Coronary artery (tissue), 2 donors: ENCODE measurements at places on chromosomes 13 and 19.

GRCh38 chr13:40346592-40346991 is 319.8 kb downstream of the FOXO1 start:
- DNase-seq: no peak

DNA sequence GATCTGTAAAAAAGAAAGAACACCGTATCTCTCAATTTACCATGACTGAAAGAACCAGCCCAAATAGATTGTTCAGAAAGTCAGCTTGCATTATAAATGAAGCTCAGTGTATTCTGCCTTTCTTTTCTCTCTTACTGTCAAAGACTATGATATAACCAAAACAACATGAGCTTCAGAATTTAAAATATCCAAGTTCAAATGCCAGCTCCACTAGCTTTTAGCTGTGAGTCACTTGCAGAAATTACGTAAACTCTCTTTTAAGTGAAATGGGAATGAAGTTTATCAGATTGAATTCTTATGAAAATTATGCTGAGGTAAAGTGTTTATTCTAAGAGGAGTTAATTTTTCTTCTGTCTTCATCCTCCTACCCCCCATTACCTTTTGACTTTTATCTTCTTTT is 20.0 kb upstream of the POSTN start:
- no peak for DNase-seq

GRCh38 chr19:50329146-50329925 is at the start of gene KCNC3:
Gene KCNC3 (minus strand): TSS chr19:50329377. CDS start chr19:50329082, 295 bp downstream.
- DNase-seq: peak; percentile 96

- DNase-seq: no peak
These were observed 3.1 kb upstream of the NEK3 start for GRCh38 chr13:52162279-52163101.

DNA sequence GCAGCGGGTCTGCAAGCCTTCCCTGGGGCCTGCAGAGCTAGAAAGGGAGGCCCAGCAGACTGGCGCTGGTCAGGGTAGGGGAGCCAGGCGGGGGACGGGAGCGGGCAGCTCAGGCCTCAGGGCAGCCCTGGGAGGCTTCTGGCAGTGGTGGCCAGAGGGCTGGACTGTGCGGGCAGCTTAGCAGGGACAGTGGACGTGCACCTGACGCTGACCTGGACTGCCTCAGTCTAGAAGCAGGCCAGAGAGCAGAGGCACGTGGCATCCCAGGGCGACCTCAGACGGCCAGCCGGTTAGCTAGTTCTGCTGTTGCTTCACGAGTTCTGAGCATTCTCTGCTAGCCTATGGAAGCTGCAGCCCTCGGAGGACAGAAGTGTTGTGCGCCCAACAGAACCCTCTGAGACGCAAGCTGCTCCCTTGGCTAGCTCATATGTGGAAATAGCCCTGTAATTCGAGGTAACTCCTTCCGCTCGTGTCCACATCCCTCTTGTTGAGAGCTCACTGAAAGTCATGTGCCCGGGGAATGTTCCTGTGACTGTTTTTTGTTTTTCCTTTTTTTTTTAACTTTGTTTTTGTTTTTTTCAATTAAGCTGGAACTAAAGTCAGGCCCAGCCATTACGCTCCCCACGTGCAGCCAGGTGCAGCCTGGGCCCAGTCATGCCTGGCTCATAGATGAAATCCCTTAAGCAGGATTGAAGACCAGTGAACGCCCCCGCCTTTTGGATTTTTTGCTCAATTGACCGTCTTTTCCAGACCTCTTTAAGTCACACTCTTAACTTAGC is 1.9 kb upstream of the FAM174C start:
- no peak for DNase-seq

DNA sequence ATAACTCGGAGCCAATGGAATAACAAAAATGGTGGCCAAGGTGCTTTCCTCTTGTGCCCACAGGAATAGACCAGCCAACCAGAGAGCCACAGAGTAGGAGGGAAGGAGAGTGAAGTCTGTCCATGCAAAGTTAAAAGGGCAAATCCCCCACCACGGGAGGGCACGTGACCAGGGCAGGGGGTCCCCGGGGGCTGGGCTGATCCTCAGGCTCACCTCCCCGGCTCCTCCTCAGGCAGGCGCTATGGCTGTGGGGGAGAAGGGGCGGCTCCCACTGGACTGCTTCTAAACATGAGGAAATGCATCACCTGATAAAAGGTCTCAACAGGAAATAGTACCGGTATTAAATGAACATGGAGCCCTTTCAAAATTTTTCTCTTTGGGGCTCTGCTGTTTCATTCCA is 73.2 kb upstream of the SLC15A1 start:
- DNase-seq: no peak

- no peak for DNase-seq
These were observed 8.1 kb downstream of the MRPL4 start for GRCh38 chr19:10260141-10260584.

GRCh38 chr19:3607303-3608078 is 816 bp upstream of the TBXA2R start:
- no peak for DNase-seq

DNA sequence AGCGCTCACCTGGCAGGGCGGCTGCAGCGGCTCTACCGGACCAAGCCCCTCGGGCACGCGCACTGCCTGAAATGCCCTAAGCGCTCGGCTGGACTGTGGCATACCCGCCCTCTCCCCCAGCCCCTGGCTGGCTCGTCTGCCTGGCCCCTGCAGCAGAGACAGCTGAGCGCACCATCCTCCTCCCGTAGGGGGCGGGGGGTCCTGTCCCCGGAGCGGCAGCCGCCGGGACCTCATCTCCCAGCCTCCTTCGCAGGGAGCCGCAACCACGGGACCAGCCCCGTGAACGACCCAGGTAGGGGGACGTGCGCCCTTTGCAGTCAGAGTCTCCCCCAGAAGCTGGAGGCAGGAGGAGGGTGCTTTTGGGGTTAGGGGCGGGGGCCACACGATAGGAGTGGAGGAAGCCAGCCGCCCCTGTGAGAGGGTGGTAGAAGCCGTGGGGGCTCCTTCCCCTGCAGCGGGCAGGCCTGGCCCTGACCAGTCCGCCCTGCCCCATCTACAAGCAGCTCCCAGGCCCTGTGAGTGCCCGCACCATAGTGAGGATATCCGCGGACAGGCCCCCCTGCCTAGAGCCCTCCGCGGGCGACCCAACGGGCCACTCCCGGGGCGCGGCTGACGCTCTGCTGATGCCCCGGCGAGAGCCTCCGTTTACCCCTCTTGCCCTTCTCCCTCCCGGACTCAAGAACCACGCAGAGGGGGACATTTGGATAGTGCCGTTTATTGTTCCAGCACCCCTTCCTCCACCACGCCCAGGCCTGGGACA is 34.2 kb downstream of the ZNF787 start:
- no peak for DNase-seq

DNA sequence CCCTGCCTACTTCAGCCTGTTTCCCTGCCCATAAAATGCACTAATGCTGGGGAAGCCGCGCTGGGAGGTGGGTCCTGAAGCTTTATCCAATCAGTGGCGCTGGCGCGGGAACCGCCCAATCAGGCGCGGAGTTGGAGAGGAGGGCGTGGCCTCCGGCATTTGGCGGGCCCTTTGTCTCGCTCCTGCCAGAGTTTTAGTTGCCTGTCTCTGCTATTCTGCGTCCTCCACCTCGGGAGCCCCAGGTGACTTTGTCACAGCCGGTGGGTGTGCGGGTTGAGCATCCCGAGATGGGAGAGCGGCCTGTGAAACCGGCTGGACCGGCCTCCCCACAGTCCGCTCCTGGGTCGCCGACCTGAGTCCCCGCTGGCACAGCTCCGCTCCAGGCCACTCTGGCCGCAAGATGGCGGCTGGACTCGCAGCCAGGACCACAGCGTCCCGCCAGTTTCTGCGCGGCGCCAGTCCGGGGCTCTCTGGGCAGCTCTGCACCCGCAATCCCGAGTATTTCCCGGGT is 30.7 kb upstream of the ZNF429 start:
- peak; percentile 81 for DNase-seq

GRCh38 chr19:33675501-33676124 is 53.9 kb downstream of the CHST8 start:
- peak; percentile 43 for DNase-seq

- DNase-seq: no peak
These were observed 45.0 kb downstream of the SLC15A1 start for GRCh38 chr13:98707281-98707999.

GRCh38 chr19:15829306-15829698 is 13.8 kb upstream of the OR10H1 start:
- no peak for DNase-seq

DNA sequence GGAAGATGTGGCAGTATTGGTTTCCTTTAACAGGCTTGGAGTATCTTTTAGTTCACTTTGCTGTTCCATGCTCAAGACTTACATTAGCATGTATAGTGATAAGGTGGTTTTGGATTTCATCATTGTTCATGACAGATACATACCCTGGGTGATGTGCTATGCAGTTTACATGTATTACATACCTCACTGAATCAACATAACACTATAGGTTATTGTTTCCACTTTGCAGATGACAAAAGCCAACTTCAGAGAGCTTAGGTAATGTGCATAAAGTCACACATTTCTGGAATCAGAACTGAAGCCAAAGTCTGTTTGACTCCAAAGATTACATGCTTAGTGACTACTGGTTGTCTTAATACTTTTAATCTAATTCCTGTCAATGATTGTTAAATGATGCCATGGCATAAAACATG is 7.1 kb downstream of the COMMD6 start:
- no peak for DNase-seq

DNA sequence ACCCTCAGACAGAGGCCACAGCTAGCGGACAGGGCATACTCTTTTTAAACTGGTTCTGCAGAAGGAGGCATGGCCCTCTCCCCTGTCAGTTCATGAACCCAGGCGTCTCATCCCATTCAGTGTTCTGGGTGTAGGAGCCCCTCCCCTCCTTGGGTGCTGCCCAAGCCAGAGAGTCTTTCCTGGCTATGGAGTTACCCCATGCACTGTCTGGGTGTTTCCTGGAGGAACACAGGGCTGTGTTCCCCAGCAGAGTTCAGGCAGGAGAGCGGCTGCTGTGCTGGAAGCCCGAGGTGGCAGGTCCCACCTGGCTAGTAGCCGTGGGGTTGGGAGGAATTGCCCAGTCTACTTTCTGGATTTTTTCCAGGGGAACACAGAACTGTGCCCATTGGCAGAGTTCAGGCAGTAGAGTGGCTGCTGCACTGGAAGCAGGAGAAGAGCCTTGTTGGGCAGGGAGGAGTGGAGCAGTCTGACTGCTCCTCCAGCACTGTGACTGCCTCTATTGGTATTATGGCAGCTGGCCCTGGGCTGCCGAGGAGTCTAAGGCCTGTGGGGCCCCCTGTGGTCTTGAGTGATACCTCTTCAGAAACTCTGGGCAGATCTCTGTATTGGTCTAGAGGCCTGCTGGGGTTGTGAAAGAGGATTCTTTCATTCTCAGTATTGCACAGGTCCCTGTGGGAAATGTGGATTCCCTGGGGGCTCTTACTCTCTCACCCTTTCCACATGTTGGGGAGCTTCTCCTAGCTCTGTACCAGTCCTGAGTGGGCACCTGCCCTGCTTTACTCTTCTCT is 168.3 kb downstream of the PCDH20 start:
- no peak for DNase-seq

GRCh38 chr13:79678100-79678499 is 197.1 kb downstream of the NDFIP2 start:
- DNase-seq: no peak

DNA sequence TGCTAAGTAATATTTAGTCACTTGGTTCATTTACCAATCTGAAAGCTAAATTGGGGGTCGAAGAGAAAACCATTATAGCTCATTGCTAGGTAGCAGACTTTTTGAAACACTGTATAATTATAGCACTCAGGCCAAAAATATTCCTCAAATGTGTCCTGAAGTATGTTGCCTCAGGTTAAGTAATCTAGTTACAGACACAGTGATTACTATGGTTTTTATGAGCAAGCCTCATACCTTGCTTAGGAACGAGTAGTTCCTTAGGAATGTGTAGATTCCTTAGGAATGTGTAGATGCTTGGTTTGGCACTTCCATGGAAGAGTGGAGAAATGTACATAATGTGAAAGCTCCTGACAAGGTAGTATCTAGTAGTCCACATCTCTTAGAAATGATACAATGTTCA is 387.5 kb downstream of the LMO7 start:
- no peak for DNase-seq

GRCh38 chr13:20873348-20873747 is 29.2 kb downstream of the XPO4 start:
- no peak for DNase-seq
